ENCODE measurements at places on chromosomes 1 and 21. TPM values are rescaled to one million over a fixed set of nuclear protein-coding genes. Genes with fewer than 3 reads are reported as not detected.
A peak's percentile ranks its signal among the peaks of the same experiment; 100 is the strongest.

- DNase-seq = no peak
Measured at GRCh38 chr1:34617321-34618118, 137.3 kb upstream of the GJB5 start.

- DNase-seq = no peak
Measured at GRCh38 chr1:110239441-110240430, 29.6 kb downstream of the KCNC4 start.

DNA sequence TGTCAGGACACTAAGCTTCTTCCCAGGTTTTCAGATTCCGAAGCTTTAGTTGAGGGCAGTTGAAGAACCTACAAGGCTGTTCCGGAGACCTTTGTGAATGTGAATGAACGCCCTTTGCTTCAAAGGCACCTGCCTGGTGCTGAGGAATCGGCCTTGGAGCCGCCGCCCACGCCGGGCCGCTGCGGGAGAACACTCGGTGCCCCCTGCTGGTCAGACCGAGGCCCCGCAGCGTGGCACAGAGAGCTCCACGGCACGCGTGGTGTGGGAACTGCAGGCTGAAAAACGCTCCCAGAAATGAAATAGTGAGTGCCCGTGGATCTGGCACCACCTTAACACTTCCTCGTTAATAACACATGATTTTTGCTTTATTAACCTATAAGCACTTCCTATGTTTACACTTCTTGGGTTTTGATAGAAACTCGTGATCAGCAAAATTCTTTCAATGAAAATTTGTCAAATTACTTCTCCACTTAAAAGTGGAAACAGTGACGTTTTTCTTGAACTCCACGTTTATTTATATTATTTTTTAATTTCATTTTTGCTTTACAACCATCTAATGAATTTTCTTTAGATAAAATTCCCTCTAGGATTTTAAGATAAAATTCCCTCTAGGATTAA lies 460.6 kb downstream of the DSCAM start:
- peak; percentile 4 for DNase-seq

DNA sequence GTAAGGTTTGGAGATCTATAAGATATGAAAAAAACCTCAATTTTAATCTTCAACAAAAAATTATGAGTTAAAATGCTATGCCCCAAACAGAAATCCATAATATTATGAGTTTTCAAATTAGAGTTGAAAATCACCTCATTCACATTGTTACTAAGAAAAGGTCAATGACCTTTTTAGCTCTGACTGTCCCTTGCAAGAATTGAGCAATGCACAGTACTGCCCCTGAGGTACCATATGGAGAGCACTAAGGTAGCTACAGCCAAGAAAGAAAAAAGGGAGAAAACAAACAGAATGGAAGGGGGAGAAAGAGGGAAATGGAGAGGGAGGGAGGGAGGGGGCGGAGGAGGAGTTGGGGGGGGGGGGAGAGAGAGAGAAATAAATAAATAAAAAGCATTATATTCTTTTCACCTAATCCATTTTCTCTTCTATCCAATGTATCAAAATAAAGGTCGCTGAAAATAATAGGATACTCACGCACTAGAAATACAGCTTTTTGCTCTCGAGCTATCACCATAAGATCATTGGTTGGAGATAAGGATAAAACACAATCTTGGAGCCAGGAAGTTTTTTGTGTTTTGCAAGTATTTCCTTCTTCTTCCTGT lies 58.8 kb downstream of the RAB3GAP2 start:
- no peak for DNase-seq

DNA sequence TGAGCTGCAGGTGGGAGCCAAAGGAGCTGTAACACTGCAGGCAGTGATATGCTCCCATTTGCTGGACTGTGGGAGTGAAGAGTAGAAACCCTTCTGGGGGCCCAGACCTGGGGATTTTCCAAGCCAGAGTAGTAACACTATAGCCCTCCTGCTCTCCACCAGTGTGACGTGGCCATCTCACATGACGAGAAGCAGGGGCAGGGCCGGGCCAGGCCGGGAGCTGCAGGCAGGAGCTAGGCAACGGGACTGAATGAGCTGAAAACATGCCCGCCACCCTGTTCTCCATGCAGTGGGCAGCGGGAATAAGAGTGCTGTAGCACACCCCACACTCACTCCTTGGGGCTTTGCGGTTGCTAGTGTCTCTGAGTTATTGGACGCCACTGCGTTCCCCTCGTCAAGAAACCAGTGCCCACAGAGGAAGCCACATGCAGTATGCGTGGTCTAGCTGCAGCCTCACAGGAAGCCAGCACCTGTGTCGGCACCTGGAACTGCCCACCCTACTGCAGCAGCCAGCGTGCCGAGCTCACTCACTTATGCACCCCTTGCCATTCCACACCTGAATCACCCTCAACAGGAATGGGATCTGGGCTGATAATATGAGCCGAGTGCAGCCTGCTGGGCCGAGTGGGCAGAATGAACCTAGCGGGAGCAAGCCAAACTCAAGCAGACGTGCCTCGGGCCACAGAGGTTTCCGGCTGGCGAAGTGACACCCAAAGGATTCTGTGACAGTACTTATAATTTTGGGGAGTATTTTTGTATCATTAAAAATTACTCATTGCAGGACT lies 1389.6 kb downstream of the KCNT2 start:
- no peak for DNase-seq

DNA sequence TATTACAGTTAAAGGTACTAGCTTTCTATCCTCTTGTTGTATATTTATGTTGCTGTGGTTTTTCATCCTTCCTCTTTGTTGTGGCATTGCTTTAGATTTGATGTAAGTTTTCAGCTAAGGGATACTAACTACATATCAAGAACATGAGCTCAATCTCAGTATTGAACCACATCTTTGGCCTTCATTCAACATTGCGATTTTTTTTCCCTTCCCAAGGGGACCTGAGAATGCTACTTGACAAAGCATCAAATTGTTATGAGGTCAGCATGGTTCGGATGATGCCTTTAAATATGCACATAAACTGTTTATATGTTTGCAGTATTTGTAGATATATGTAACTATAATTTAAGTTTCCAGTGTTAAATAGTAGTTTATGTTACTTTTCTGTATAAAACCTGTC lies 31.7 kb upstream of the GPR88 start:
- peak; percentile 6 for DNase-seq

DNA sequence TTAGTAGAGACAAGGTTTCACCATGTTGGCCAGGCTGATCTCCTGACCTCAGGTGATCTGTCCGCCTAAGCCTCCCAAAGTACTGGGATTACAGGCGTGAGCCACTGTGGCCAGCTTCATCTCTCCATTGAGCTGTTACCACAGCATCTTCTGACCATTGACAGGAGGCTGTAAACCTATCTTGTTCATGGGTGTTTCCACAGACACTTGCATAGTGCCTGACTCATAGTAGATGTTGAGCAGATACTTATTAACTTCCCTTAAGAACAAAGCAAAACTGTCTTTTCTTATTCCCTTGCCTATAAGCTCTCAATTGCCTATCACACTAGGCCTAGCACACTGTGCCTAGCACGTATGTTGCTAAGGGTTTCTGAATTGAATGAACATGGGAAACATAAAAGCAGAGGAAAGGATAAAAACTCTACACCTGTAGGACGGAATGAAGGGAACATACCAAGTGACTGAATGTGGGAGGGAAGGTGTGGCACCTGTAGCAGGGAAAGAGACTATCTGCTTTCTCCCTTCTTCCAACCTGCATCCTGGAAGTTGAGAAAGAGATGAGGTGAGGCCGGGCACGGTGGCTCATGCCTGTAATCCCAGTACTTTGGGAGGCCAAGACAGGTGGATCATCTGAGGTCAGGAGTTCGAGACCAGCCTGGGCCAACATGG lies 1.2 kb upstream of the C1orf54 start:
- DNase-seq = no peak

- no peak for DNase-seq
Measured at GRCh38 chr1:229281339-229281926, 10.5 kb downstream of the RAB4A start.

- DNase-seq = no peak
Measured at GRCh38 chr1:220924331-220924970, 45.2 kb downstream of the HLX start.

- peak; percentile 73 for DNase-seq
Measured at GRCh38 chr1:53110370-53111072, 31.9 kb downstream of the SLC1A7 start.

DNA sequence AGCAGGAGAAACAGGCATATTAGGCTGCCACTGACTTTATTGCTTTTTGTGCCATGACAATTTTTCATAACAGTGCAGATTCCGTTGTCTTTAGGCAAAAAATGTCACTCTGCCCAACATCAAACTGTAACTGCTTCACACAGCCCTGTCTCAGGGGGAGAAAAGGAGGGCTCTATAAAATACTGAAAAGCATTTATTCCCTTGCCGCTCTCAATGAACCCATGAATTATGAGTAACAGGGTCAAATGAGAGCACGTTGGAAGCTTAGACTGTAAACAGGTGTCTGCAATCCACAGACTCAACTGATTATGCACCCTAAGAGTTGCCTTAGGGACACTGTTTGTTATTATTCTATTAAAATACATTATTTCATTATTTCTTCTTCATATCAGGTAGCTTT lies 292.1 kb upstream of the FMN2 start:
- no peak for DNase-seq

- DNase-seq = no peak
Measured at GRCh38 chr21:46097336-46098293, at the start of gene COL6A2. TSS of gene COL6A2 (plus strand) at chr21:46098112.

DNA sequence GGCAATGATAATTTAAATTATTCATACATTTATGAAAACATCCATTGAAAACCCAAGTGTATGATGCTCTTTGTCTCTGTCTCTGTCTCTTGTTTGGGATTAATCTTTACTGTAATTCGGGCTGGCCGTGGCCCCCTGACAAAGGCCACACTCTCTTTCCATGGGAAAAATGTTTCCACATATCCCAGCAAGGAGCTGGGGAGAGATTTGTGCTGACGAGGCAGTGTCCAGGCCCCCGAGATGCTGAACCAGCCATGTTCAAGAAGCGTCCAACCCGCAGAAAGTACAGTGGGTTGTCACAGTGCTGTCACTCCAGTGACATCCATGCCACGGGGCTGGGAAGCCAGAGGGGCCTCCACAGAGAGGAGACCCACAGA lies 147.0 kb downstream of the PRDM16 start:
- no peak for DNase-seq

DNA sequence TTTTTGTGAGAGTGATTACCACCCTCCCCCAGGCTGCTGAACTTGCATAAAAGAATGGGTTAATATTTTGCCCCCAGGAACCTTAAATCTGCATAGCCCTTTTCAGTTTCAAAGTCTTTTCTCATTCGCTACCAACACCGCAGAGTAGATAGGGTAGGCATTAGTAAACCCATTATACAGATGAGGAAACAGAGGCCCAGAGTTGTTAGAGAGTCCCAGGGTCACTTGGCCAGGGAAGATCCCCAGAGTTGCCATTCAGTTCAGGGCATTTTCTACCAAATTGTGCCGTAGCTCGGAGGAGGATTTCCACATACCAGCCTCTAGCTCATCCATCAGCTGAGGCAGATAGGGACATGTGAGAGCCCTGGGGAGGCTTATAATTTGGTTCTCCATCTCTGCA lies 40.5 kb downstream of the NEK2 start:
- no peak for DNase-seq

- no peak for DNase-seq
Measured at GRCh38 chr1:98222706-98223105, 301.9 kb upstream of the DPYD start.

- DNase-seq = no peak
Measured at GRCh38 chr1:66341446-66342089, 192.4 kb upstream of the SGIP1 start.

- DNase-seq = no peak
Measured at GRCh38 chr1:118007391-118007790, 77.9 kb downstream of the WDR3 start.

GRCh38 chr1:155035936-155036335 lies 2.3 kb downstream of the DCST1 start:
- DNase-seq = no peak

- no peak for DNase-seq
Measured at GRCh38 chr1:115219927-115220326, 118.1 kb downstream of the NGF start.

DNA sequence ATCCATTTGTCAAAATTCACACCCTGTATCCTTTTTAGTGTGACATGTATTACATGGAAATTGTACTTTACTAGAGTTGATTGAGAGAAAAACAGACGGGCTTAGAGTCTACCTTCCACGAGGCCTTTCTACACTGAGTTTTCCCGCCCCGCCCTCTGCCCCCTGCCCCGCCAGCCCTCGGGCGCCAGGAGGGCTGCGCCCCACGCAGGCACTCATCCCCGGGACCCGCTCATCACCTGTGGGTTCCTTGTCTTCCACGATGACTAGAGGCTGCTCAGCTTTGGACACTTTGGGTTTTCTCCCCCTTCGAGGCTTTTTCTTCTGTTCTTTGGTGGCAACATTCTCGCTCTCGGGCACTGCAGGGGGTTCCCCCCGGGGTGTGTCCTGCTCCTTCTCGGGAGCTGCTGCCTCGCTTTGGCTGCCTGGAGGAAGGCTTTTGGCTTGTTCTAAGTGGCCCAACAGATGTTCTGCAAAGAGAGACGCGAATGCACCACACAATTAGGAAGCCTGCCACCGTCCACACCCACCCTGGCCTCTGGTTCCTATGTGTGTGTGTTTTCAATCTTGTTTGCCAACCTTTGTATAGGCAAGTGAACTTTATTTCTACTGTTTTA lies 39.6 kb downstream of the PRDM15 start:
- DNase-seq = no peak

- DNase-seq = no peak
Measured at GRCh38 chr1:150976401-150976821, 1.8 kb upstream of the CERS2 start.

DNA sequence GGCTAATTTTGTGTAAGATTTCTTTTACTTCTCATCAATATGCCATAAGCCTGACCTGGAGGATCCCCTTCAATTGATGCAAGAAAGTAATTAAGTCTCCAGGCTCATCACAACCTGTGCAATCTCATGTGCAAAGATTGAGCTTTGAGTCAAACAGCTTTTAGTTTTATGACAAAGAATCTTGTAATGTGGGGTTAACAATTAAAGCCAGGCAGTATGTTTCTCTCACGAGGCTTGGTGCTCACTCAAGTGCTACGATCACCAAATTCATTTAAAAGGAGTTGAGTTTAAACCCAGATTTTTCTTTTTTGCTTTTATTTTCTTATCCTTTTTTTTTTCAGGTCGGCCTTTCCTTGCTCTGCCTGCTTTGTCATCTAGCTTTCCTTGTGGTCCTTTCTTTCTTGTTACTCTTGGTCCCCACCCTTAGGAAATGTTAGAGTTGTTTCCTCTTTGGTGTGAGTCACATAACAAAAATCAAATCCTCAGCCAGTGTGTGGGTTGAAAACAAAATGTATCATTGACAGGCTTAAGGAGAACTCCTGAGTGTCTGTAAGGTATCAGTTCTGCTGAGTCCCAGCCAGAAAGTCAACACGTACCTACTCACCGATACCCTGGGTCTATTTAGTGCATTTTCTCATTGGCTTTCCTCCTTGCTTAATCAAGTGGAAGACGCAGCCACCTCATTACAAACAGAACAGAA lies 1037.2 kb downstream of the ADGRL2 start:
- peak; percentile 47 for DNase-seq

The TNNI3K gene
- not detected for total RNA-seq

The PGLYRP3 gene
- total RNA-seq = not detected

The C8B gene
- not detected for total RNA-seq

The PNRC2 gene
- total RNA-seq = 57.8 TPM

The EPHA10 gene
- 0.31 TPM for total RNA-seq

The SFN gene
- total RNA-seq = 14.5 TPM

The GPR37L1 gene
- total RNA-seq = not detected

The PTAFR gene
- 0.24 TPM for total RNA-seq

The DNAJB4 gene
- 57.9 TPM for total RNA-seq

The NEK2 gene
- total RNA-seq = 1.4 TPM

The CHI3L2 gene
- 0.65 TPM for total RNA-seq

The DYNLT4 gene
- 0.50 TPM for total RNA-seq

The ADGRL4 gene
- total RNA-seq = 19.6 TPM

The VANGL2 gene
- total RNA-seq = 26.1 TPM
